ENCODE measurements at places on chromosomes 7 and 10.

DNA sequence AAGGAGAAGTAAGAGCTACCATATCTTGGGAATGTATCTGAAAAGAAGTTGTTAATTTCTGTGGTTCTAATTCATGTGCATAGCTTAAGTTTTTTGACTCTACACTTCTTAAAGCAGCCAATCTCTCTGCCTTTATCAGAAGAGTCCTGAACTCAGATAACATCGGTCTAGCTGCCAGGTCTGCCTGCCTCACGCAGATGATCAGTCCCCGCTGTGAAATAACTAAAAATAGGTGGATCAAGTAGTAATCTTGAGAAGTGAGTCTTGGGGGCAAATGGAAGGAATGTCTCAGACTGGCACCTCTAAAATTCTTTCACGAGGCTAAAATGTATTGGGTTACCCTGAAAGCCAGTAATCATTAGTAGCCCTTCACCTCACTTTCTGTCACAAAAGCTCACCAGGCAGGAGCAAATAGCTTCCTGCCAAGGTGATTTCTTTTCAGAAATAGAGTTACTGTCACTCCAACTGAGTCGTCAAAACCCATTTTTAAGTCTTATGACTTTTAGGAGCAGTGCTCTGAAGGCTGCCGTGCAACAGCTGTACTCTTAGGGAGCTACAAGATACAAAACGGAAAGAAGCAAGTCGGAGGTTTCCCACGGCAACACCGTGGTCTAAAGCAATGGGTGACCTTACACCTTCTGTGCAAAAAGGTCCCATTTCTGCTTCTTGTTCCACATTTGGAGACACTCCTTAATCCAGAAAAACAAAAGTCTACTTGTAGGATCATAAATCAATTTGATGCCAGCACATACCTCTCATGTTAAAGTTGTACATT is 85.2 kb downstream of the ABCB5 start:
- no peak overlapping the region for H3K27ac ChIP-seq
- H3K4me1 ChIP-seq = no peaks in the 10 kb centered on the region
- DNase-seq = no peak
- no peak overlapping the region for H3K4me3 ChIP-seq
- H3K36me3 ChIP-seq = no peaks in the 10 kb centered on the region

DNA sequence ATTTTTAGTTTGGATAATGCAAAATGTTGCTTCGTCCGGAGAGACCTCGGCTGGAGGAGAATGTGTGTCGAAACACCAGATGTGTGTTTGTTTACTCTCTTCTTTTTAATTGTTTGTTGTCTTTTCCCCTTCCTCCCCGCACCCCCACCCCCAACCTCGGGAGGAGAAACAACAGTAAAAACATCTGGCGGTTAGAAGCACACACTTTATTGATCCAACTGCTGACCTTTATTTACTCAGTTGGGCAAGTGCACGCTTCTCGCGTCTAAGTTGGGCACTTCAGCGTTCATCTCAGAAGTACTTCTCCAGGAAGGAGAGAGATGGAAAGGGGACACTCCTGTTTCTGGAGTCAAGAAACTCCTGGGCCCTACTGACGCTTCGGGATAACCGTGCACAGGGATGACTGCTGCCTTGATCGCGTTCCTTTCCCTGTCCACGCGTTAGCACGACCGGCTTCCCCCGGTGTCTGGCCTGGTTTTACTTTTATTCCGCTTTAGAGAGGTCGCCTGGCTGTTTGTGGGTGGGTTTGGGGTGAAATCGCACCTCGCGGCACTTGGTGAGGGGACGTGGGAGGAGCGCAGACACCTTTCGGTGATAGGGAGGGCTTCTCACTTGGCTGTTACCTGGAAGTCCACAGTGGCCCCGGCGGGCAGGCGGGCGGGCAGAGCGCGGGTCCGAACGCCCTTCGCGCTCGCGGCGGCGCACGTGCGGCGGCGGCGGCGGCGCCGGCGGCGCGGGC is 168.3 kb upstream of the PPP1R3A start:
- H3K36me3 ChIP-seq = no peaks in the 10 kb centered on the region
- peaks cover 33% of the 10 kb centered on the region for H3K27me3 ChIP-seq
- H3K4me3 ChIP-seq = peak overlapping the region; percentile 57
- H3K4me1 ChIP-seq = peaks cover 11% of the 10 kb centered on the region
- no peak overlapping the region for H3K27ac ChIP-seq
- DNase-seq = no peak

GRCh38 chr7:108723381-108723814 is 153.7 kb downstream of the DNAJB9 start:
- H3K36me3 ChIP-seq = no peaks in the 10 kb centered on the region
- no peak overlapping the region for H3K27ac ChIP-seq
- no peaks in the 10 kb centered on the region for H3K4me1 ChIP-seq
- DNase-seq = no peak
- H3K27me3 ChIP-seq = no peaks in the 10 kb centered on the region

GRCh38 chr7:17661982-17662585 is 278.2 kb downstream of the SNX13 start:
- H3K4me3 ChIP-seq = no peak overlapping the region
- H3K4me1 ChIP-seq = no peaks in the 10 kb centered on the region
- DNase-seq = no peak
- no peak overlapping the region for H3K27ac ChIP-seq
- H3K27me3 ChIP-seq = peaks cover 1% of the 10 kb centered on the region

GRCh38 chr10:16828114-16828568 is 10.9 kb upstream of the RSU1 start:
- H3K36me3 ChIP-seq = peaks cover 3% of the 10 kb centered on the region
- H3K4me1 ChIP-seq = peaks cover 7% of the 10 kb centered on the region
- DNase-seq = peak; percentile 62
- no peak overlapping the region for H3K27ac ChIP-seq
- H3K27me3 ChIP-seq = peaks cover 5% of the 10 kb centered on the region
- no peak overlapping the region for H3K4me3 ChIP-seq

DNA sequence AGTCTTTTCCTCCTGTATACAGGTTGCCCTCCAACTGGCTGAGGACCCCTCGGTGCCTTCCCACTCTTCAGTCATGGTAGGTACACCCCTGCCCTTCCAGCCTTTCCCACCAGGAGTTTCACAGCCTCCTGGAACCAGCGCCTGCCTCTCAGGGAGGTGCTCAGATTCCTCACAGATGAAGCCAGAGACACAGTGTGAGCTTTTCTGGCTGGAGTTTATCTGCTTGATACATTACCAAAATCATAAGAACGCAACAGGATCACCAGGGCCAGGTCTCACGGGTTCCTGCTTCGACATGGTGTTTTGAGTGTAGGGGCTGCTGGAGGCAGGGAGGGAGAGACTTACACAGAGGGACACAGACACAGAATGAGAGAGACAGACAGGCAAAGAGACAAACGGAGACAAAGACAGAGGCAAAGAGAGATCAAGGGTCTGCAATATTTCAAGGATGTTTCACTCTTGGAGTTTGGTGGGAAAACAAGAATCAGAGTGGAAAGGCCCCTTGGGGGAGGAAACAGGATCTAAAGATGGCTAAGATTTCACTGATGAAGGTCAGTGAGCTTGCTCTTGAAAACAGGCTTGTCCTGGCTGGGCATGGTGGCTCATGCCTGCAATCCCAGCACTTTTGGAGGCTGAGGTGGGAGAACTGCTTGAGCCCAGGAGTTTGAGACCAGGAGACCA is 6.5 kb upstream of the INMT start:
- H3K4me1 ChIP-seq = peaks cover 17% of the 10 kb centered on the region
- H3K36me3 ChIP-seq = no peaks in the 10 kb centered on the region
- peaks cover 5% of the 10 kb centered on the region for H3K27me3 ChIP-seq

GRCh38 chr10:63766745-63767137 is 245.5 kb downstream of the REEP3 start:
- DNase-seq = no peak
- peaks cover 9% of the 10 kb centered on the region for H3K27me3 ChIP-seq
- H3K27ac ChIP-seq = no peak overlapping the region
- H3K4me1 ChIP-seq = no peaks in the 10 kb centered on the region

GRCh38 chr7:107948645-107949442 is 54.1 kb downstream of the LAMB1 start:
- H3K4me1 ChIP-seq = no peaks in the 10 kb centered on the region
- DNase-seq = no peak
- H3K27me3 ChIP-seq = peaks cover 11% of the 10 kb centered on the region
- H3K4me3 ChIP-seq = no peak overlapping the region
- H3K27ac ChIP-seq = no peak overlapping the region

DNA sequence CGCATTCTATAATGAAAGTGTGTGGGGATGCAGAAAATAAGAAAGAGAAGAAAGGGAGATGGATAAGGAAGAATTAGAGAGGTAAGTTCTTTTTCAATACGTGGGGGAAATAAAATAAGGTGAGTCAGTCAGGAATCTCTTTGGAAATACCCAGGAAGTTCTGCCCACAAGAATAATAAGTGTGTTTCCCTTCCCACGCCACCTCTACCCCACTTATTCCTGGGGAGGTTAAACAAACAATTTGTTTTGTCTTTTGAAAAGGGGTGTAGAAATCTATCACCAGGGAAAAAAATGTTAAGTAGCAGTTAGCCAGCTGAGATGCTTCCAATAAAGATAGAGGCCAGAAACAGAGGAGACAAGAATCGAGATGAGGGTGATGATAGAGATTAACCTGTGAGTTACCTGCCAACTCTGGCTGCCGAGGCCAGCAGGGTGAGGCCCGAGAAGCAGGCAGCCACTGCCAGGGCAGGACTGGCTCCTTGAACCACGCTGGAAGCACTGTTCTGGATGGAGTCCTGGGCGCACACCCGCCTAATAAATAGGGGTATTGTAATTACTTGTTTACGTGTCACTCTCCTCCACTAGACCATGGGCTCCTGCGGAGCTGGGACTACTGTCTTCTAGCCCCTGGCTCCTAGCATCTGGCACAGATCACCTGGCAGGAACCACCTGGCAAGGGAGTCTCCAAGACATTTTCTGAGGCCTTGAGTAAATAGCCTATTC is 191.3 kb downstream of the FGFR2 start:
- DNase-seq = no peak
- H3K4me3 ChIP-seq = no peak overlapping the region
- no peaks in the 10 kb centered on the region for H3K4me1 ChIP-seq
- no peak overlapping the region for H3K27ac ChIP-seq

GRCh38 chr10:21726601-21727225 is 192.7 kb downstream of the MLLT10 start:
- DNase-seq = no peak
- H3K27ac ChIP-seq = no peak overlapping the region
- no peak overlapping the region for H3K4me3 ChIP-seq
- no peaks in the 10 kb centered on the region for H3K27me3 ChIP-seq

GRCh38 chr7:348962-349743 is 59.2 kb downstream of the FOXL3 start:
- no peak overlapping the region for H3K27ac ChIP-seq
- H3K4me1 ChIP-seq = peaks cover 12% of the 10 kb centered on the region
- H3K36me3 ChIP-seq = no peaks in the 10 kb centered on the region
- H3K4me3 ChIP-seq = no peak overlapping the region
- DNase-seq = no peak
- H3K27me3 ChIP-seq = peaks cover 6% of the 10 kb centered on the region

DNA sequence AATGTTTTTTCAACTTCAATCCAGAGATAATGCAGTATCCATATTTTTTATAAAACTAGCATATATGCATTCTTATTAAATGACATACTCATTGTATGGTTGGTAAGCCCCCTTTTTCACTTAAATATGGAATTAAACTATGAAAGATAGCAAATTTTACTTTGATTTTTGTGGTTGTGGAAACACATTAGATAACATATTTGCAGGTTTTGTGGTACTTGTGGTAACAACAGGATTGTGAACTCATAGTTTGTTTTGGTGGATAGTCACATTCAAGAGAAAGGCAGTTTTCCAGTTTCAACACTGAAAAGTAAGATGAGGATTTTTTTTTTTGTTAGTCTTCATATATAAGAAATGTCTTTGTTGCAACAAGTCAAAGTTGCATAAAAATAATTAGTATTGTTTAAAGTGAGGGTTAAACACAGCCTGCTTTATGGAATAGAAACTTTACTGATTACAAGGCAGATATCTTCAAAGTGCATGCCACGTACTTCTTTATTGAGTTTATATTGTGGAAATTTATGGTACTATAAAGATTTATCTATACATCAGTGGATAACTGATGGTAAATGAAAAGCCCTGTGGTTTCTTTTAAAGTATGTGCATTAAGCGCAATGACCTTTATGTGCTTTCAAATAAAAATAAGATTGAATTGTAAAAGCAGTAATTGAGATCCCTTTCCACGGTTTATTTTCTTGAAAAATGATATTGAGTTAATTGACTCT is 39.7 kb upstream of the SEMA3D start:
- H3K4me3 ChIP-seq = no peak overlapping the region
- DNase-seq = no peak
- H3K27ac ChIP-seq = no peak overlapping the region
- peaks cover 3% of the 10 kb centered on the region for H3K27me3 ChIP-seq
- no peaks in the 10 kb centered on the region for H3K4me1 ChIP-seq

DNA sequence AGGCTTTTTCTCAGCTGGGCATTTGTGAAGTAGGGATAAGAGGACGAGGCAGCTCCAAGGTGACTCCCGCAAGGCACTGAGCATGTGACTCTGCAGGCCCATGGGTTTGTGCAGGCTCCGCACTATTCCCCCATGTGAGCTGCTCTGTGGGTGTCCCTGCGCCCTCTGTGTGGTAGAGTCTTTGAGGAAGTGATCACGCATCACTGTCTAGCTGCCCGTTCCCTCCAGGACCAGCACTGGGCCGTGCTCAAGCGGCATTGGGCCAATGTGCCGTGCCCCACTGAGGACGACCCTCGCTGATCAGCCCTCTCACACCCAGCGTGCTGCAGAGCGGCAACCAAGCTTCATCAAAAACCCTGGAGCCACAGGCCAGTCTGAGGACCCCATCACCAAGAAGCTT is 7.5 kb downstream of the PRKAG2 start:
- H3K4me3 ChIP-seq = no peak overlapping the region
- peaks cover 2% of the 10 kb centered on the region for H3K27me3 ChIP-seq

- no peaks in the 10 kb centered on the region for H3K27me3 ChIP-seq
- no peak for DNase-seq
- no peaks in the 10 kb centered on the region for H3K36me3 ChIP-seq
- H3K27ac ChIP-seq = no peak overlapping the region
- no peaks in the 10 kb centered on the region for H3K4me1 ChIP-seq
- H3K4me3 ChIP-seq = no peak overlapping the region
These were observed 181.8 kb upstream of the FERD3L start for GRCh38 chr7:19327018-19327417.

GRCh38 chr7:98488167-98488566 is 87.3 kb upstream of the BAIAP2L1 start:
- H3K36me3 ChIP-seq = no peaks in the 10 kb centered on the region
- no peak overlapping the region for H3K4me3 ChIP-seq
- H3K27ac ChIP-seq = no peak overlapping the region
- H3K27me3 ChIP-seq = peaks cover 2% of the 10 kb centered on the region

DNA sequence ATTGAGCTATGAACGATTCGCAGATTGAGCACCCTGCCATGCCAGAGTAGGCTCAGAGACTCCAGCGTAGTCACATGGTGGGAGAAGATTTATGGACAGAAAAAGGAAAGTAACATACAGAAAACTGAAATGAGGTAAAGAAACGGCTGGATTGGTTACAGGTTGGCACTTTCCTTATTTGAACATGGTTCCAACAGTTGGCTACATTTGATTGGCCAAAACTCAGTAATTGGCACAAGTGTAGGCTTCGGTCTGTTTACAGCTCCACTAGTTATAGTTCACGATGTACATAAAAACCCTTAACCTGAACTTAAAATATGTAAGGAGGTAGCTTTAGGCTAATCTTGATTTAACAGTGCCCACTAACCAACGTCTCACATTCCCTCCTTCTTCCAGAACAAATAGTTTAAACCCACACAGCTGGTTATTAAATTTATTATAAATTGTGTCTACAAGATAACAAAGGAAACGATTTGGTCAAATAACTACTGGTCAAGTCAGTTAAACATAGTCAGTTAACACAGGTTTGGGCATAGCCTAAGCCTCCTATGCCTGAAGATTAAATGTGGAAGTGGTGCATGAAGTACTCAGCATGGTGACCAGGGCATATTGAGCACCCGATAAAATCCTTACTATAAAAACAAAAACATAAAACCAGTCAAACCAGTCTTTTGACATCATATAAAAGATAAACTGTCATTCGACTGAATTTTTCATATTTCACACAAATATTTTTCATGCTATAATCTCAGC is 17.9 kb upstream of the MTERF1 start:
- H3K27me3 ChIP-seq = peaks cover 2% of the 10 kb centered on the region
- H3K27ac ChIP-seq = no peak overlapping the region
- DNase-seq = no peak
